Stimulated activated CD4-positive, alpha-beta T cell treated with anti-CD3 and anti-CD28 coated beads, Interleukin-1b, Interleukin-23, amount 100 ng/mL, for 1 hour (primary cell): ENCODE measurements at places on chromosomes 12 and 14.

DNA sequence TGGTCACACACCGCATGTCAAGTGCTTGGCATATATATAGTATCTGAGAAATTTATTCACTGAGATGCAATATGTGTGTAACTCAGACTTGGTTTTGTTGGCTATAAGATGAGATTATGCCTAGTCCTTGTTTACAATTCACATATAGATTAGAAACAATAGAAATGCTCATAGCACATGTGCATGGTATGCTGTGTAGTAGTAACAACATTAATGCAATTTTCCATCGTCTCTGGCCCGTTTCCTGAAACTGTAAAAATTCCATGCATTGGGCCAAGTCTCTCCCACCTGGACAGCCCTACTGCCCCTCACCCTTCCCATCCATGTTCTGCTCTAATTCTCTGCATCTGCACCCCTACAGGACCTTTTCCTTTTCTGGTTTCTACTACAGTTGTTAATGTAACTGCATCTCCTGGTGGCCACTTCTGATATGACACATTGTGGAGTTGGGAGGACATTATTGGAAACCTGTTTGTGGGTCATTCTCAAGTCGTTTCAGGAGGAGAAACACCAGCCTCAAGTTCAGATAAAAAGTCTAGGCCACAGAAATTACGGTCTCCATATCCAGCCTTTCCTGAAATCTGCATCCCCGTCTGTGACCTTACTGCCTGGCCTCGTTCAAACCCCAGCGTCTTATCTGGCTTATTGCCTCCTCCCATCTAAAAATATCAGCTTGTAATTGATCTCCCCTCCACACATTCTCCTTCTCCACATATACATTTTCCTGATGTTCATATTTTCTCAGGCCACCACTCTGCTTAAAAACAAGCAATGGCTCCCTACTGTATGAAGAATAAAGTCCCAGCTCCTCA, 37.5 kb downstream of the EMP1 start:
- DNase-seq: no peak

GRCh38 chr14:70803321-70804310, 5.7 kb downstream of the MAP3K9 start:
- DNase-seq: no peak

GRCh38 chr12:105671720-105672119, 341.2 kb downstream of the C12orf75 start:
- DNase-seq: no peak

GRCh38 chr12:25427337-25428249, 125.5 kb downstream of the LMNTD1 start:
- DNase-seq: no peak

DNA sequence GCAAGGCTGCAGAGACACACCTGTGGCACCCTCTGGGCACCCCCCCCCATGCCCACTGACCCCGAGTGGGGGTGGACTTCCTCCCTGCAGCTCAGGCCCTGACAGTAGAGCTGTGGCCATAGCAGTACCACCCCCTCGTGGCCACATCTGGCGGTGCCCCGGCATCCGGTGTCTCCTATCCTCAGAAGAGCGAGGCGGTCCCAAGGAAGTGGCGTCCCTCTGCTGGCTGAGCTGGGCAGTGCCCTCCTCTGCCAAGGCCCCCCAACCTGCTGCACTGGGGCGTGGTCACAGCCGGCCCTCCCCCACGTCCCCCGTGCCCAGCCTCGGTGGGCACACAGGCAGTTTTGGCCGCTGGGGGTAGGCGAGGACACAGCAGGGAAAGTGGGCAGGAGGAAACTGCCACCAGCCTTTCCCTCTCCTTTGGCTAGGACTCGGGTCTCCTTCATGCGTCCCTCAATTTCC, 6.0 kb upstream of the SLC6A12 start:
- DNase-seq: peak; percentile 2

DNA sequence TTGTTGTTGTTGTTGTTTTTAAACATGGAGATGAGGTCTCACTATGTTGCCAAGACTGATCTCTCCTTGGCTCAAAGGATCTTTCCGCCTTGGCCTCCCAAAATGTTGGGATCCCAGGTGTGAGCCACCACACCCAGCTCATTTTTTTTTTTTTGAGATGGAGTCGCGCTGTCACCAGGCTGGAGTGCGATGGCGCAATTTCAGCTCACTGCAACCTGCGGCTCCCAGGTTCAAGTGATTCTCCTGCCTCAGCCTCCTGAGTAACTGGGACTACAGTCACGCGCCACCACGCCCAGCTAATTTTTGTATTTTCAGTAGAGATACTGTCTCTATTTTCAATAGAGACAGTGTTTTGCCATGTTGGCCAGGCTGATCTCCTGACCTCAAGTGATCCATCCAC, 4.9 kb upstream of the CLIP1 start:
- no peak for DNase-seq

DNA sequence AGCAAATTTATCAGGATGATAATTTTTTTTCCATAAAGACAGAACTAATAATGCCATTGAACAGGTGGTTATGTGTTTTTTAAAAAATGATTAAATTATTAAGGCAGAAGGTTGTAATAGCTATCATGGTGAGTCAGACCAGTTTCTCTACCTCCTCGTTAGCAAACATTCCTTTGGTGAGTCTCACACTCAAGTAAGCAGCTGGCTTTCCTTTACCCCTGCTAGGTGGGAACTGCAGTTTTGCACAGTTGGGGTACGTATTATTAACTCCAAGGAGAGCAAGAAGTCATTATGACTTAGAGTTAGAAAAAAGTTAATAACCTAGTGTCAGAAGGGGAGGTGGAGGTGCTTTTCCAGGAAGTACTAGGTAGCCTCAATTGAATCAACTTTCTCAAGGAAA, 165.3 kb downstream of the SNAPC1 start:
- DNase-seq: no peak

GRCh38 chr14:87005280-87005679, 987.7 kb downstream of the GALC start:
- no peak for DNase-seq

DNA sequence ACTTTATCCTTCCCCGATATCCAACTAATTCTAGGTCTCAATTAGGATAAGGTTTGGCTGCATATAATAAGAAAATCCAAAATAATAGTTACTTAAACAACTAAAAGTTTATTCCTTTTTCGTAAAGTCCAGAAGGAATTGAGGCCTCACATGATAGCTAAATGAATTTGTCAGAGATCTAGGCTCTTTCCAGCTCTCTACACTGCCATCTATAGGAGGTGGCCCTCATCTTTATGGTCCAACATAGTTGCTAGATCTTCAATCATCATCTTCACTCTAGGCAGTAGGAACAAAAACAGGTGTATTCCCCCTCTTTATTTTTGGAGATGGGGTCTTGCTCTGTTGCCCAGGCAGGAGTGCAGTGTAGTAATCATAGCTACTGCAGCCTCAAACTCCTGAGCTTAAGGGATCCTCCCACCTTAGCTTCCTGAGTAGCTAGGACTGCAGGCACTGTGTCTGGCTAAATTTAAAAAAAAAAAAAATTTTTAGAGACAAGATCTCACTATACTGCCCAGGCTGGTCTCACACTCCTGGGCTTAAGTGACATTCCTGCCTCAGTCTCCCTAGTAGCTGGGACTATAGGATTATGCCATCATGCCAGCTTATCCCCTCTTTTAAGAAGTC, 46.5 kb upstream of the SAV1 start:
- DNase-seq: no peak

DNA sequence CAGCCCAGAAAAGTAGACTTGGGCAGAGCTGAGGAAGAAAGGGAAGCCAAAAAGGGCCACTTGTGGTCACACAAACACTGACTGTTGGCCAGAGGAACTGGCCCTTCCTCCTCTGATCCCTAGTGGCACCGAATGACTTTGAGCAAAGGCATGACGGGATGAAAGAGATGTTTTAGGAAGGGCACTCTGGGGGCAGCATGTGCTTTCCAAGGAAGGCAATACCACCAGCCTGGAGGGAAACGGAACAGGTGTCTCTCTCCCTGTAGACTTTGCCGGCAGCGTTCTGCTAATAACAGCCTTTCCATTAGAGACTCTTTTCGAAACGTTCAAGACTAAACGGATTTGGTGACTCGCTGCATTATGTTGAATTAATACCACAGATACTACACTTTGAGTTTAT, 12.3 kb upstream of the FBXO21 start:
- DNase-seq: no peak

DNA sequence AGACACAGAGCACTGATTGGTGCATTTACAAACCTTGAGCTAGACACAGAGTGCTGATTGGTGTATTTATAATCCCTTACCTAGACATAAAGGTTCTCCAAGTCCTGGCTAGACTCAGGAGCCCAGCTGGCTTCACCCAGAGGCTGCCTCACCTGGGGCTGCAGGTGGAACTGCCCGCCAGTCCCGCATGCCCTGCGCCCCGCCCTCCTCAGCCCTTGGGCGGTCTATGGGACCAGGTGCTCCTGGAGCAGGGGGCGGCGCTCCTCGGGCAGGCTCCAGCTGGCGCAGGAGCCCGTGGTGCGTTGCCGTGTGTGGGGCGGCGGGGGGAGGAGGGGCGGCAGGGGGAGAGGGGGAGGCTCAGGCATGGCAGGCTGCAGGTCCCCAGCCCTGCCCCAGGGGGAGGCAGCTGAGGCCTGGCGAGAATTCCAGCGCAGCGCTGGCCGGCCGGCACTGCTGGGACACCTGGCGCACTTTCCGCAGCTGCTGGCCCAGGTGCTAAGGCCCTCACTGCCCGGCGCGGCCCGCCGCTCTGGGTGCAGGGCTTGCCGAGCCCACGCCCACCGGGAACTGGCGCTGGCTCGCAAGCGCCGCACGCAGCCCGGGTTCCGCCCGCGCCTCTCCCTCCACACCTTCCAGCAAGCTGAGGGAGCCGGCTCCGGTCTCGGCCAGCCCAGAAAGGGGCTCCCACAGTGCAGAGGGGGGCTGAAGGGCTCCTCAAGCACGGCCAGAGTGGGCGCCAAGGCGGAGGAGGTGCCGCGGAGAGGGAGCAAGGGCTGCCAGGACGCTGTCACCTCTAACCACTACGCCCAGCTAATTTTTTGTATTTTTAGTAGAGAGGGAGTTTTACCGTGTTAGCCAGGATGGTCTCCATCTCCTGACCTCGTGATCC, 3.1 kb upstream of the SLCO1B3 start:
- DNase-seq: no peak

DNA sequence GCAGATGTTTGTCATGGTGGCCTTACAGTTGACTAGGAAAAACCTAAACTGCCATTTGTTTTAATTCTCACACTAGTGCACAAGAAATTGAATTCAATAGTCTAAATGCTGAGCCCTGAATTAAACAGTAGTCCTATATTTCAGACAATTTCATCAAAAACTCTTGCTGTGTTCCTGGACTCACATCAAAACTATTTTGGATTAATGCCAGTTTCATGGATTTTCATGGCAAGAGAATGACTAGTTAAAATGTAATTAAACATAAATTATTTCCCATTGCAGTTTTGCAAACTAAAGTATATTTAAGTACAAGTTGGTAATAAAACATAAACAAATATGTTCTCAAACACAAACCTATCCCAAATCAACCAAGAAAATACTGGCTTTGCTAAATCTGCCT, 468.0 kb upstream of the PRICKLE1 start:
- DNase-seq: no peak

DNA sequence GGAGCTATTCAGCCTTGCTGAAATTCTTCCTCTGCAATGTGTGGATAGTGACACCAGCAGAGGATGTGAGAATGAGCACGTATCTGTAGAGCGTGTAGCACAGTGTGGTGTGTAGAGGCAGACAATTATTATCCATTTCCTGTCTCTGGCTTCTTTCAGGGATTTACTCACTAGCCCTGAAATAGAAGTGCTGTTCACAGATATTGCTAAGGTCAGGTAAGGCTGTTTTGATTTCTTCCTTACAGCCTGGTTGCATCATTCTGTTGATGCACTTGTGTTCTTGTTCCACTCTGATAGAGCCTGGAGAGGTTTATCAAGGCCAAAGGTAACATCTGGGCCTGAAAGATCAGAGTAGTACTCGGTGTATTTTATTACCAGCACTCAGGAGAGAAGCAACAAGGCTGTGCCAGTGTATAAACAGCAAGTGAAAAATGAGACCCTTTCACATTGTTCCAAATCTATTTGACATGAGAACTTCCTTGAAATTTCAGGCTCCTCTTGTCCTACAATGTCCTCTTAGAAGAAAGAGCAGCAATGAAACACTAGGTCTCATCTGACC, 16.7 kb downstream of the ARG2 start:
- DNase-seq: no peak

GRCh38 chr12:104280717-104281458, 22.7 kb upstream of the EID3 start:
- DNase-seq: no peak
